ENCODE measurements at places on chromosomes 1 and 21.

- DNase-seq, result no peak
Observed at GRCh38 chr1:3159121-3159520, 90.1 kb downstream of the PRDM16 start.

- DNase-seq, result no peak
Observed at GRCh38 chr1:56256153-56257000, 323.0 kb downstream of the PLPP3 start.

DNA sequence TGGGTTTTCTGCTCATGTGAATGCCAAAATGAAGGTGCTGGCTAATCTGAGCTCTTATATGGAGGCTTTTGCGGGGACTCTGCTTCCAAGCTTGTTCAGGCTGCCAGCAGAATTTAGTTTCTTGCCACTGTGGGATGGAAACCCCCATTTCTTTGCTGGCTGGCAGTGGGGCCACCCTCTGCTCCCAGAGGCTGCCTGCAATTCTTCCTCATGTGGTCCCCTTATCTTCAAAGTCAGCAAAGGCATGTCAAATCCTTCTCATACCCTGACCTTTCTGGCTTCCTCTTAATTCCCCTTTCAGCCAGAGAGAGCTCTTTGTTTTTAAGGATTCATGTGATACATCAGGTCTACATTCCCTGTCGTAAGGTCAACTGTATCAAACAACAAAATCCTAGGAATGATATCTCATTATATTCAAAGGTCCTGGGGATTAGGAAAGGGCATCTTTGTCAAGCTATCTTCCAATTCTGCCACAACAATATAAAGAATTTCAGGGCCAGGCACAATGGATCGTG is 5.2 kb upstream of the GPR161 start:
- no peak for DNase-seq

GRCh38 chr1:201505503-201505890 is 1.4 kb downstream of the CSRP1 start:
- no peak for DNase-seq

GRCh38 chr1:6109688-6110087 is 64.0 kb downstream of the KCNAB2 start:
- no peak for DNase-seq

Data from activated T-helper 1 cell treated with Interleukin-2 at 50 U/mL for 16 hours (primary cell).